ENCODE measurements at places on chromosomes 7 and 10.

- DNase-seq, result peak; percentile 3
Observed at GRCh38 chr7:73811760-73812168, 19.0 kb upstream of the CLDN4 start.

GRCh38 chr7:112395411-112395810 lies 54.8 kb upstream of the IFRD1 start:
- DNase-seq, result peak; percentile 32

DNA sequence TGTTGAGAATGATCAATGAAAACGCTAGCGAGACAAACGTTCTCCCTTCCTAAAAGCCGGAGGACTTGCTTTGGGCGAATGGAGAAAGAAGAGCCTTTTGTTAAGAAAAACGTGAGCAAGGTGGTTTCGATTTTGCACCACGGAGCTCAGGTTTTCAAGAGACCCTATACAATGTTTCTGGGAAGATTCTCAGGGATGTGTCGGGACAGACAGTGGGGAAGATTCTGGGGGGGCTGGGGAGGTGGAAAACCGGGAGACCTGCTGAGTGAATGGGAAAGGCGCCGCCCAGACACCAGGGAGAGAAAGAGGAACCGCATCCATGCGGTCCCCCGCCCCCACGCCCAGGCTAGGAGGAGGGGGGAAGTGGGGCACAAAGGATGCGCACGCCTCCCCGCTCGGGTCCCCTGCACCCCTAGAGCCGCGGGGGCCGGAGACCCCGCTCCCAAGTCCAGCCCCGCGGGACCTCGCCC lies 745 bp downstream of the YWHAG start:
- DNase-seq, result no peak

- no peak for DNase-seq
Observed at GRCh38 chr7:55397617-55398016, 32.5 kb downstream of the LANCL2 start.

- no peak for DNase-seq
Observed at GRCh38 chr7:50095634-50096033, 2.6 kb upstream of the ZPBP start.

- DNase-seq, result no peak
Observed at GRCh38 chr10:91366704-91367103, 43.4 kb upstream of the HECTD2 start.

GRCh38 chr10:73413108-73413527 lies 740 bp downstream of the ANXA7 start:
- no peak for DNase-seq

Measured in NCI-H524 treated with DMSO at 0.1 percent for 48 hours (cell line).